ENCODE measurements at places on chromosomes 7 and 10.

DNA sequence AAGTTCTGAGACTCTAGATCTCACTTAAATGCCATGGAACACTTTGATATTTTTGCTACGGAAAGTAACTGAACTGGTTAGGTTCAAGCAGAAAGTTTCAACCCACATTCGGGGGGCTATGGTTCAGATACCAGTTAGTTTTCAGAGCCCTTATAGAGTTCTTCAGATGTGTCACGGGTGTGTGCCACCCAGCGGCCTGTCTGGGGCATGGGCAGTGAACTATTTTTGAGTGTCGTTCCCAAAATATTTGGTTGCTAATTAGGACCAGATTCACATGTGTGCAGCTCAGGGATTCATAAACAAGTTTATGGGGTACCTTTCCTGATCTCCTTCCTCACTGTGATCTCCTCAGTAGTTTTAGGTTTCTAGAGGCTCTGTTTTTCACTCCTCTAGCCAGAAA is 271.9 kb downstream of the C7orf25 start:
- peak; percentile 47 for DNase-seq

DNA sequence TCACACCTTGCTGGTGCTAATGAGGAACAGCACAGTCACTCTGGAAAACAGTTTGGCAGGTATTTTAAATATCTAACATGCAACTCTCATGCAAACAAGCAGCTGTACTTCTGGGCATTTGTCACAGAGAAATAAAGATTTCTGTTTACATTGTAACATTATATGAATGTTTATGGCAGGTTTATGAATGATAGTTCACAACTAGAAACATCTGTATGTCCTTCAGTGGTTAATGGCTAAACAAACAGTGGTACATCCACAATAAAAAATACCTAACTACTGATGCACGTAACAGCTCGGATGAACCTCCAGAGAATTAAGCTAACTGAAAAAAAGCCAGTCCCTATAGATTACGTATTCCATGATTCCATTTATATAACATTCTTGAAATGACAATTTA is 109.6 kb downstream of the GPR37 start:
- DNase-seq, result no peak

- no peak for DNase-seq
These were observed 94.7 kb downstream of the LARP4B start for GRCh38 chr10:836782-837181.

GRCh38 chr10:69742356-69742695 is 59.4 kb upstream of the COL13A1 start:
- DNase-seq, result no peak

DNA sequence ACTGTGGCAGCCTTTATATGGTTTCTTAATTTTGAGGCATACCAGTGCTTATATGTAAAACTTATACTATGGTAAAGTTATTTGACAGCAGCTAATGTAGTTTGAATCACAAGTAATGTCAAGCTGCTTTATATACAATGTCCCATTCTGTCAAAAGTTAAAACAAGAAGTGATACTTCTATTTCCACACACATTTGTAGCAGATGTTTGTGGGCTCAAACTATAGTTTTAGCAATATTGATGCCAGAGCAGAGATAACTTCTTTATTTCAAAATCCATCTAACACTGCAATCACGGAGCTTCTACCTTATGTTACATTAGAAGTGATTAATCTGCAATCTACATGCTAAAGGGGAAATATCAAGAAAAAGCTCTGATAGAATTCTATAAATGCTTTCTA is 149.6 kb downstream of the ADK start:
- DNase-seq, result no peak

DNA sequence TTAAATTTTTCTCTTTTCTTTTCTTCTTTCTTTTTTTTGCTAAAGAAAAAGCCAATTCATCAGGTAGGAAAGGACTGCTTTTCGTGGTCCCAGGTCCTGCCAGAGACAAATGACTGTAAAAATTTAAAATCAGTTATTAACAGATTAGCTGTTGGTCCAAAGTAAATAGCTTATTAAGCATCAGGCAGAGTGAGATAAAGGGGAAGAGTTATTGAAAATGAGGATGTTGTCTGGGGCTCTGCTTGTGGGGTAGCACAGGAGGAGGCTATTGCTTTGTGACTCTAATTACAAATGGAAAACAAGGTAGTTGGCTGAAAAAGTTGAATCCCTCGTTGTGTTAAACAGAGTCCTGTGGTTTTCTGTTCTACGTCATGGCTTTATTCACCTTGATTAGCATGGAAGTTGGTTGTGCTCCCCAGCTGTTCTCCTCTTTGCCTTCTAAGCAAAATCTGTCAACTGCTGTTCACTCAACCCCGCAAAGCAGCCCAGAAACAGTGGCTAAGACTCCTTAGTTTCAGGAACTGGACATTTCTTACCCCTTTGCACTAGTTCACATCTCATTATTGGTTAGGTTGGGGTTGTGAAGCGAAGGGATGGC is 128.9 kb downstream of the SNX10 start:
- DNase-seq, result no peak

GRCh38 chr7:155761162-155761561 is 51.1 kb downstream of the SHH start:
- DNase-seq, result no peak

- DNase-seq, result peak; percentile 43
These were observed 81.8 kb downstream of the SPAG6 start for GRCh38 chr10:22427101-22427500.

- DNase-seq, result no peak
These were observed 1.1 kb downstream of the TMEM178B start for GRCh38 chr7:141074997-141075396.

DNA sequence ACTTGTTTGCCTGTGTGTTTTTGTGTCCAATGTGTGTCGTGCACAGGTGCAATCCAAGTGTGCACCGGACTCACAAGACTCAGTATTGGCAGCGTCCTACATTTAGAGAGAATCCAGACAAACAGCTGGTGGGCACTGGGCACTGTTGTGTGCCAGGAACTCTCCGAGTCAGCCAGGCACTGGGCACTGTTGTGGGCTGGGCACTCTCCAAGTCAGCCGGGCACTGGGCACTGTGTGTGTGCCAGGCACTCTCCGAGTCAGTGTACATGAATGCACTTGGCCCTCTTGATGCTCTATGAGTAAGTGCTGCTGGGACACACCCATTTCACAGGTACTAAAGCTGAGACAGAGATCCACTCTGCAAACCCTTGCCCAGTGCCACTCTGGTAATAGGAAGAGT is 303.5 kb downstream of the PTPRN2 start:
- DNase-seq, result no peak

DNA sequence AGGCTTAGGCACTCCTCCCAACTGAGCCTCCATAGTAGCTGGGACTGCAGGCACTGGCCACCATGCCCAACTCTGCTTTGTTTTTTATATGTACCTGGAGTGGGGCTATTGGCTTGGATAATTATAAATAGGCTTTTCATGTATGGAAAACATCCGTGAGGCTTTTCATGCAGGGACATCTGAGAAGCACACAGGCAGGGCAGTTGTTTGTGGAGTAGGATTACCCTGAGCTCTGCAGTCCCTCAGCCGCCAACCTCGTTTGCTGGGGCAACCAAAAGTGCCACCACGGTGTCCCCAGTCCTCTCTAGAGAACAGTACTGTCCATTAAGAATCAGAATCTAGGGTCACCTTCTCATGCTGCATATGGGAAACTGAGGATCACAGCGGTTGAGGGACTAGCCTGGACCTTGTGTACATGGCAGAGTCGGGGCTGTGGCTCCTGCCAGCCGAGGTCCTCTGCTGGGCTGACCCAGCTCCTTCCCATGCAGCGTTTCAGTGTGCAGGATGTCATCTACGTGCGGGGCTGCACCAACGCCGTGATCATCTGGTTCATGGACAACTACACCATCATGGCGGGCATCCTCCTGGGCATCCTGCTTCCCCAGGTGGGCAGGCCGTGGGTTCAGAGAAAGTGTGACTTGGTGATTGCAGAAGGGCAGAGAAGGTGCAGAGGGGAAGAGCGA is 54.5 kb downstream of the TSPAN15 start:
- no peak for DNase-seq

DNA sequence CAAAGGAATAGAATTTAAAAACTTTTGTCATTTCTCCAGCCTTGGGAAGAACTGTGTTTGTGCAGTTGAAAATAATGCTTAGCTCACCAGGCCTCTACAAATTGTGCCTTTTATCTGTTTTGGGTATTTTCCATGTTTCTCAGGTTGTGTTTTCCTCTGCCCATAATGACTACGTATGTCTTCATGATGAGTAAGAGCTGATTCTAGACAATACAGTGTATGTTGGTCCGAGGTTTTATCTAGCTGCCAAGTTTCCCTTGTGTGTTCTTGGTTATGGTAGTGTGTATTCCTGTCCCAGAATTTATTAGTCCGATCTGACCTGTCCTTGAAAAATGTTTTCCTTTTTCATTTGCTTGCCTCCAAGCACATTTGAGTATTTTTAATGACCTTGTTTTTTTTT is 83.7 kb upstream of the GLCCI1 start:
- DNase-seq, result peak; percentile 26

- DNase-seq, result peak; percentile 81
These were observed 20.1 kb upstream of the CABCOCO1 start for GRCh38 chr10:61642676-61643075.

GRCh38 chr10:116437076-116437692 is 9.5 kb downstream of the PNLIPRP3 start:
- DNase-seq, result no peak

GRCh38 chr10:126090911-126091728 is 194.8 kb downstream of the FANK1 start:
- DNase-seq, result peak; percentile 91

DNA sequence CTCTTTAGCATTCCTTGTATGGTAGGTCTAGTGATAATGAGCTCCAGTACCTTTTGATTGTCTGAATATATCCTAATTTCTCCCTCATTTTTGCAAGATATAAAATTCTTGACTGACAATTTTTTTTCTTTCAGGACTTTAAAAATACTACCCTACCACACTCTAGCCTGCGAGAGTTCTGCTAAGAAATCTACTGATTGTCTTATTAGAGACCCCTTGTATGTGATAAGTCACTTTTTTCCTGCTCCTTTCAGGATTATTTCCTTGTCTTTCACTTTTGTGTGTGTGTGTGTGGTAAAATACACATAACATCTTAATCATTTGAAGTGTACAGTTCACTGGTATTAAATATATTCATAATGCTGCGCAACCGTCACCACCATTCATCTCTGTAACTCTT is 68.7 kb upstream of the PPP1R9A start:
- no peak for DNase-seq

- no peak for DNase-seq
These were observed 88.1 kb downstream of the HIP1 start for GRCh38 chr7:75650681-75651080.

DNA sequence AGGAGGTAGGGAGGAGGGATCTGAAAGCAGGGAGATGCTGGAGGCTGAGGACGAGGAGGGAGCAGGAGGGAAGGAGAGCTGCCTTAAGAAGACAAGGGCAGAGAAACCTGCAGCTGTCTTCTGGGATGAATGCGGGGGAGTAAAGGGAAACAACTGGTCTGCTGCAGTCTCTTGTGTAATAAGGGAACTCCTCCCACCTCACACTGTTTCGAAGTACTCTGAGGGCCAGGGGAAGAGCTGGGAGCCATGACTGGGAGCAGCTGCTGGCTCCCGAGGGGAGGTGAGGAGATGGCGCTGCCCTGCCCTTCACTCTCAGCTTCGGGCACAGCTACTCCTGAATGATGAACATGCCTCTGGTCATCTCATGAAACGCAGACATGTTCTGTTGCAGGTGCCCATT is 65.1 kb downstream of the CLEC2L start:
- peak; percentile 45 for DNase-seq

GRCh38 chr10:11411926-11412545 is 199.4 kb downstream of the USP6NL start:
- DNase-seq, result no peak
